ENCODE measurements at places on chromosomes 5 and 9. TPM values are rescaled to one million over a fixed set of nuclear protein-coding genes. Genes with fewer than 3 reads are reported as not detected.

EQTN gene
- total RNA-seq: not detected

TOR4A gene
- 28.3 TPM for total RNA-seq

IL5 gene
- not detected for total RNA-seq

TAF11L14 gene
- total RNA-seq: not detected

TMEM167A gene
- total RNA-seq: 78.1 TPM

C9orf153 gene
- 0.65 TPM for total RNA-seq

ANXA1 gene
- 1,171 TPM for total RNA-seq

DOCK8 gene
- total RNA-seq: 0.29 TPM

SLC46A2 gene
- not detected for total RNA-seq

CYSRT1 gene
- total RNA-seq: 3.6 TPM

ZFP37 gene
- total RNA-seq: 2.5 TPM

PTGR1 gene
- 336 TPM for total RNA-seq

SV2C gene
- not detected for total RNA-seq

SLC24A2 gene
- total RNA-seq: not detected

CCDC192 gene
- total RNA-seq: not detected

MCIDAS gene
- total RNA-seq: 2.2 TPM

SPATA24 gene
- total RNA-seq: 7.3 TPM

TAF11L12 gene
- not detected for total RNA-seq

GTF3C4 gene
- total RNA-seq: 18.7 TPM

LCNL1 gene
- total RNA-seq: 0.07 TPM

DPYSL3 gene
- 22.2 TPM for total RNA-seq

ADAMTS16 gene
- 1.8 TPM for total RNA-seq

TTC23L gene
- total RNA-seq: not detected

IL7R gene
- 0.19 TPM for total RNA-seq

CCL28 gene
- total RNA-seq: 0.23 TPM

TPD52L3 gene
- not detected for total RNA-seq

TSSK1B gene
- not detected for total RNA-seq

All from A549 treated with GW870086 at 1 μM for 4 hours (cell line).